IMR-90 (cell line): ENCODE measurements at places on chromosomes 11 and 22. TPM values are rescaled to one million over a fixed set of nuclear protein-coding genes. Genes with fewer than 3 reads are reported as not detected.

GRCh38 chr22:38080850-38081635 is 2.9 kb downstream of the SLC16A8 start:
- DNase-seq: peak; percentile 14

DNA sequence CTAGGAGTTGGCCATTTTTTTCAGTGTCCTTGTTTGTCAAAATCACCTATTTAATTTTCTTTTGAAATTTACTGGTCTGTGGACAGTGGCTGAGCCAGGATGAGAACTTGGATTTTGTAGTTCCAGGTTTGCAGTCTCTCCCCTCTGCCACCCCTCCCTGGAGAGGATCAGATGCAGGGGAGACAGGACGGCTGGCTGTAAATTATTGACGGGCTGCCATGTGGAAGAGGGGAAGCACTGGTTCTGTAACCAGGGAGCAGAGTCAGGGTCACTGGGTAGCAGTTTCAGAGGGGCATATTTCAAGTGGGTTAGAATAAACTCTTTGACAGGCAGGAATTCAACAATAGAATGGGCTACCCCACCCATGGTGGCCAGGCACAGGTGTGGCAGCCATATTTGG is 20.6 kb upstream of the YWHAH start:
- DNase-seq: no peak

- DNase-seq: no peak
Observed at GRCh38 chr11:3207526-3208189, 11.0 kb downstream of the MRGPRG start.

- DNase-seq: no peak
Observed at GRCh38 chr11:76850815-76851214, 9.9 kb upstream of the ACER3 start.

- no peak for DNase-seq
Observed at GRCh38 chr11:14117632-14118031, 155.1 kb downstream of the SPON1 start.

DNA sequence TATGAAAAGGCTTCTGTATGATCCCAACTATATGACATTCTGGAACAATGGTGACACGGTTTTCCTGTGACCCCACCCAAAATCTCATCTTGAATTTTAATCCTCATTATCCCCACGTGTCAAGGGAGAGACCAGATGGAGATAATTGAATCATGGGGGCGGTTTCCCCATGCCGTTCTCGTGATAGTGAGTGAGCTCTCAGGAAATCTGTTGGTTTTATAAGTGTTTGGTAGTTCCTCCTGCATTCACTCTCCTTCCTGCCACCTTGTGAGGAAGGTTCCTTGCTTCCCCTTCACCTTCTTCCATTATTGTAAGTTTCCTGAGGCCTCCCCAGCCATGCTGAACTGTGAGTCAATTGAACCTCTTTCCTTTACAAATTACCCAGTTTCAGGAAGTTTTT is 53.1 kb upstream of the TSPAN18 start:
- no peak for DNase-seq

GRCh38 chr22:40862537-40862936 is 624 bp upstream of the DNAJB7 start:
- no peak for DNase-seq

DNA sequence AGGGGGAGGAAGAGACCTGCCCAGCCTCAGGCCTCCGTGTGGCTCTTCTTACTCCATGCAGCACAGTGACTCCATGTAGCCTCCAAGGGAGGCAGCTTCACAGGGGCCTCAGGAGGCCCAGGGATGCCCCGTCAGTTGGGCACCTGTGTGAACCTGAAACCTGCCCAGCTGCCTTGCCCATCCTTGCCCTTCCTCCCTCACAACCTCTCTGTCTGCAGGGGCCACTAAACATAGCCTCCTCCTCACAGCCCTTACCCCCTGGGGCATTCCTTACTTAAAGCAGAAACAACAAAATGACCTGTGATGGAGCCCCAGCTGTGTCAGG is 7.1 kb downstream of the LRRC32 start:
- no peak for DNase-seq

DNA sequence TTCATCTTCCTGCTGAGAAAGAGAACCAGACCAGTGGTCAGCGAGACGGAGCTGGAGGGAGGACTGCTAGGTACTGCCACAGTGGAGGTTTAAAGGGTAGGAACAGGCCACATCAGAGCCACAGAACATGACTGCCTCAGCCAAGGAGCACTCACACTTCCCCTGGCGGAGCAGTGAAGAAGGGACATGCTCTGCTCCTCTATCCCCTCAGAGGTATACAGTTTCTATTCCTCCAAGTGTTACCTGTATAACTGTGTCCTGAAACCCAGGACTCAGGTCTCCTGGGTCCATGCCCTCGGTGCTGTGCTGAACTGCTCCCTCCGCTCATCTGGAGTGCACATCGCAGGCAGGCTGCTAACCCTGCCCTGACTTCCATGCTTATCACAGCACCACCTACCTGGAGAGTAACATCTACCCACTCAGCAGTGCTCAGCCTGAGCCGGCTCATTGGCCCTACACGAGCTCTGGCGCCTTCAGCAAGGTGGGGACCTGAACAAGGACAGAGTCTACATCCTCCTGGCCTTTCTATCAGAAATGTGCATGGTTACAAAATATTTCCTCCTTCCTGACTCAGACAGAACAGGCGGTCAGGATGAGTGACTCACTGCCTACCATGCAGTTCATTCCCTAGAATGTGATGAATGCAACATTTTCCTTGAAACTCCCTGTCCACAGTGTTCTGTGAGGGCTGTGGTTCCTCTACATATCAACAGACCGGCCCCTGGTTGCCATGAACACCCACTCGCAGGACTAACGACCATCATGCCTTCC is 52.9 kb downstream of the C11orf58 start:
- DNase-seq: peak; percentile 95

DNA sequence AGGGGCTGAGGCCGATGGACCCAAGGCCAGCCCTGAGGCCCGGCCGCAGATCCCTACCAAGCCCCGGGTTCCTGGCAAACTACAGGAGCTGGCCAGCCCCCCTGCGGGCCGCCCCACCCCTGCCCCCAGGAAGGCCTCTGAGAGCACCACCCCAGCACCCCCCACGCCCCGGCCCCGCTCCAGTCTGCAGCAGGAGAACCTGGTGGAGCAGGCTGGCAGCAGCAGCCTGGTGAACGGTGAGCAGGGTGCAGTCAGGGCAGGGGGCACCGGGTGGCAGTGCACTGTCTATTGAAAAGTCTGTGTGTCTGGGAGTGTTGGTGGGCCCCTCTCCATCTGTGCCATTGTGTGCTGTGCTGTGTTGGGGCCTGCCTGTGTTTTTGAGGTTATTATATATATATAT is 16.1 kb downstream of the MICALL1 start:
- no peak for DNase-seq

- DNase-seq: no peak
Observed at GRCh38 chr11:10326012-10326964, 21.4 kb downstream of the ADM start.

DNA sequence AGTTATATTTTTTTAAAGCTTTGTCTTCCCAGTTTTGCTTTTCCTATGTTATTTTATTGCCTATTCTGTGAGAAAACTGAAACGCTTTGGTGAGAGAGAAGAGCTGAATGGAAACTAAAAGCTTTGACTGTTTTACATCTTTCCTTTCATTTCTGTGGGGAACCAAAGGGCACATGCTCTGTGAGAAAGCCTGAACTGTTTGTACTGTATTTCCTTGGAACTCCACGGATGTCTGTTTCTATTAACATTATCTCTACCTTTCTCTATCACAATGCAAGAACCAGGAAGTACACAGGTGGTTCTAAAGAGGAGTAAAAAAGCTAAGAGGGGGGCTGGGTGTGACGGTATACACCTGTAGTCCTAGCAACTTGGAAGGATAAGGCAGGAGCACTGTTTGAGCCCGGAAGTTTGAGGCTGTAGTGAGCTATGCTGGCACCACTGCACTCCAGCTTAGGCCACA is 43.8 kb downstream of the CELF1 start:
- DNase-seq: no peak

DNA sequence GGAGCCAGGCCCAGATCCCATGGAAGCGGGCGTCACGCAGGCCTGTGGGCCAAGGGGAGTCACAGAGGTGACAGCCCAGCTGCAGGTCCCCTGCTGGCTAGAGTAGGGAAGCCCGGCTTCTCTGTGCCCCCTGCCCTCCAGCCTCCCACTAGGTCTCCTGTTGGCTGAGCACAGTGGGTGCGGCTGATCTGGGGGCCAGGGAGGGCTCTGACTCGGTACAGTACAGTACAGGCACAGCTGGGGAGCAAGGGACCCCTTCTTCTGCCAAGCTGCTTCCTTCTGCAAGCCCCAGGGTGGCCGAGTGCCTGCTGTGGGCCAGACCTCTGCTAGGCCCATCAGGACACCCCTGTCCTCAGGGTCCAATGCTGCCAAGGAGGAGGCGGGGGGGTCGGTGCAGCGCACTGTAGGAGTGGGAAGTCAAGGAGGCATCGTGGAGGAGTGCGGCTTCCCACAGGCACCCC is 10.1 kb downstream of the SUSD2 start:
- DNase-seq: no peak

DNA sequence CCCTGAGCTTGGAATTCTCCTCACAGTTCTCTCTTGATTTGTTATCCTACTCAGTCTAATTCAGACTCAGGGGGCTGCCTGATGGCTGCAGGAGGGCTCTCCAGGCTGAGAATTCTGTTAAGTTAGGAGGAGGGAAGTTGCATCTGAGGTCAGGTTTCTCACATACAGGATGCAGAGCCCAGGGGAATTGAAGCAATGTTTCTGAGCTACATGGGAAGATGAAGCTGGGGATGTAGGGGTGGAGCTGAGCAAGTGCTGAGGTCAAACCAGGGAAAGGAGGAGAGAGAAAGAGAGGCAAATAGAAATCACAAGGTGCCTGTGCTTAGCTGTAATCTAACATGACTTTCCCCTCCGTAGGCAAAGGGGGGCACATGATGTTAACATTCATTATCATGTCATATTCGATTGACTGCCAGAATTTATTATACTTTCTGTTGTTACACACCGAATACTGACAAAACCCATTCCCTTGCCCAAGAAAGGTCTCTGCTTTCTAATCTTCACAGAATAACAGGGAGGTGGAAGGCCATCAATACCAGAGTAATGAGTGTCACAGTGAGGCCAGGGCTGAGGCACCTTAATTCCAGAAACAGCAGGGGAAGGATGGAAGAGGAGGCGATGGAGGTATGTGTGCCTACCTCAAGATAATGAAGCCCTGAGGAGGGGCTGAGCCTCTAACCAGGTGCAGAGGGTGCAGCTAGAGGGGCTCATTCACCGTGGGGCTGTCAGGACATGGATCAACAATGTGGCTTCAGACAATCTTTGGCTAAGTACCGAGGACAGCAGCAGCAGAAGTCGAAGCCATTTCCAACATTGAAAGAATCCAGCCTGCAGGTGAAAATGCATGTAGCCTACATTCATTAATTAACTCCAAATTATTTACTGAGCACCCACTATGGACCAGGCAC is 205.4 kb upstream of the SNX19 start:
- DNase-seq: no peak

GRCh38 chr11:65558002-65558929 is at the start of gene LTBP3:
LTBP3 (minus strand) TSS chr11:65558359; CDS start chr11:65557959, 400 bp downstream.
- peak; percentile 71 for DNase-seq

- DNase-seq: no peak
Observed at GRCh38 chr11:44058275-44058674, 7.8 kb upstream of the ACCS start.

DNA sequence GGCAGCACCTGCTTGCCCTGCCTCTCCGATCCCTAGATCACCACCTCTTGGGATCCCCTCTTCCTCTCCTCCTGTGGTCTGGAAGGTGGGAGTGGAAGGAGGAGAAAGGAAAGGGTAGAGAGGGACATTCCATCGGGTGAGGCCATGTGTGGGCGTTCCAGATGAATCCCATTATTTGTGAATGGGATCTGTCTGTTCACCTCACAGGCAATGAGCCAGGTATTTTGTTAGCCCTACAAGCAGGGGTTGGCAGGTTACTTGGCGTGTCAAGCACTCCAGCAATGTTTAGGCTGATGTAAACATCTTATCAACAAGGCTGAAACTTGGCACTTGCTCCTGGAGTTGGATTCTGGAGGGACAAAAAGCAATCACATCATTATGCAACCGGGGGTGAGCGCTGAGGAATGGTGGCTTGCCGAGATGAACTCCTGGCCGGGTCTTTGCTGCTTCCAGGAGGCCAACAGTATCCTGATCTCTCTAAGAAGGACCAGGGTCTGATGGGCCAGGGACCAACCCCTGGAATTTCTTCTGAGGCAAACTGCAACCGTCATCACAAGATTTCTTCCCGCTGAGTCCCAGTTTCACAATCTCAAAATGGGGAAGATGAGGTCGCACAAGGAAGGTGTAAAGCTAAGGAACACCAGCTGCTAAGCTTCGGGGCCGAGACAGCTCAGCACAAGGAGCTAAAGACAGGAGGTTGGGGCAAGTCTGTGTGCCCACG is 7.8 kb downstream of the ADAMTS8 start:
- DNase-seq: peak; percentile 82

DNA sequence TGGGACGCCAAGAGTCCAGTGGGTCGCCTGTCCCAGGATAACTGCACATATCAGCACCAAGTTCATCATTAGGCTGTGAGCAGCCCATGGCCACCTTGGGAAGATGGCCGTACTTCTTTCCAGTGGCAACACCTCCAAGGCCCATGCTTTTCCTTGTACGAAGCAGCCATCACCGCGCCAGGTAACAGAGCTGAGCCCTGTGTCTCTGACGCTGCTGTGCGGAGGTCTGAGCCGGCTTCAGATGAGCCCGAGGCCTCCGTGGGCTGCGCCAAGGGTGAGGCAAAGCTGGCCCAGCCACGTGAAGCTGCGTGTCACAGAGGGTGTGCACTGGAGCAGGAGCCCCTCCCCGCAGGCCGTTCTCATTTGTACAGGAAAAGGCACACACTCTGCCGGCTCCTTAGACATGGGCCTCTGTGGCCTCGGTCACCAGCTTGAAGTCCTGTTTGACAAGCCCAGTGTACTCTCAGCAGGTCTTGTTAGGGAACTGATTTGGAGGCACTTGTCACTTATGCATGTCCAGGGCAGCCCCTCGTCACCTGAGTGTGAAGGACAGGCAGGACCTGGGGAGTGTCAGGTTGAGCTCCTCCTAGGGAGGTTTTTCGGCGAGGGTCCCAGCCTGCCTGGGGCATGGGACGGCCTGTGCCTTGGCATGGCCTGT is 401.5 kb downstream of the TBC1D22A start:
- DNase-seq: no peak

BIRC2 gene
- 112 and 204 TPM in 2 replicates for total RNA-seq

FAM180B gene
- not detected in 2 replicates for total RNA-seq

SLC1A2 gene
- 0.54 and 0.56 TPM in 2 replicates for total RNA-seq

API5 gene
- total RNA-seq: 59.9 and 94.7 TPM in 2 replicates

UCP3 gene
- total RNA-seq: under 0.01 TPM in 2 replicates

NRIP3 gene
- 43.6 and 46.4 TPM in 2 replicates for total RNA-seq

LRRC56 gene
- 0.28 and 0.36 TPM in 2 replicates for total RNA-seq

FOLR1 gene
- not detected in 2 replicates for total RNA-seq

GGT5 gene
- total RNA-seq: 0.18 and 0.28 TPM in 2 replicates

MEI1 gene
- total RNA-seq: 0.90 and 1.1 TPM in 2 replicates

SCGB1A1 gene
- total RNA-seq: not detected in 2 replicates
